ENCODE measurements at places on chromosomes 6 and 20.

DNA sequence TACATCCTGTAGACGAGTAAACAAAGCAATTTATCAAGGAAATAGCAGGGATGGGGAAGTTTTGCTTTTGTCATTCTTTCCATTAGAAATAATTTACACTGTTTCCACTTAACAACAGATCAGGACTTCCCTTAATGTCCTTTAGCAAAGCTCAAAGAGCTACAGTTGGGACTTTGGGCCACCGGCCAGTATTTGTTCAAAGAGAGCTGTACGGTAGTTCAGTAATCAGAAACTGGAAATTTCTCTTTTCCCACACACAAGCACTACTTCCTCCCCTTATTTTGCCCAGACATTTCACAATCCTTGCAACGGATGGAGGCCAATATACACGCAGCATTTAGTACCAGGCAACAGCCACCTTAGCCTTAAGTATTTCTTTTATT is 12.1 kb upstream of the HINT3 start:
- DNase-seq = no peak
- H3K4me3 ChIP-seq = no peak overlapping the region
- H3K4me1 ChIP-seq = peaks cover 15% of the 10 kb centered on the region
- H3K27ac ChIP-seq = no peak overlapping the region
- peaks cover 39% of the 10 kb centered on the region for H3K27me3 ChIP-seq

- H3K27me3 ChIP-seq = no peaks in the 10 kb centered on the region
- no peak overlapping the region for H3K4me3 ChIP-seq
- H3K36me3 ChIP-seq = no peaks in the 10 kb centered on the region
- no peak overlapping the region for H3K27ac ChIP-seq
- H3K4me1 ChIP-seq = no peaks in the 10 kb centered on the region
- no peak for DNase-seq
Measured at GRCh38 chr6:81643156-81643555, 109.3 kb downstream of the TENT5A start.

DNA sequence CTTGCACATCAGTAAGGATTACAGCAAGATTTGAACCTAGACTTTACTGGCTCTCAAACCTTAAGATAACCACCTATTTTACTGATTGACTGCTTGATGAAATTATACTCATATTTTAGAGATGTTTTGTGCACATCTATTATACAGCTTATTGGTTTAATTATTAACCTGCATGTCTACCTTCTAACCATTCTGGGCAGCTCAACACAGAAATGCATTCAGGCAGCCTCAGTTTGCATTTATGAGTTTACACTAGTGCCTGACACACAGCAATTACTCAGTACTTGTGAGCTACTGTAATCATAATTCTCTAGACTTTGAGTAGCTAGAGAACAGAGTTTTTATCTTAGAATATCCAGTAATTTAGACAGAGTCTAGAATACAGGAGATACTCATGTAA is 273.9 kb upstream of the THEMIS start:
- H3K36me3 ChIP-seq = no peaks in the 10 kb centered on the region
- DNase-seq = no peak
- peaks cover 13% of the 10 kb centered on the region for H3K4me1 ChIP-seq
- H3K27ac ChIP-seq = no peak overlapping the region
- no peaks in the 10 kb centered on the region for H3K27me3 ChIP-seq

DNA sequence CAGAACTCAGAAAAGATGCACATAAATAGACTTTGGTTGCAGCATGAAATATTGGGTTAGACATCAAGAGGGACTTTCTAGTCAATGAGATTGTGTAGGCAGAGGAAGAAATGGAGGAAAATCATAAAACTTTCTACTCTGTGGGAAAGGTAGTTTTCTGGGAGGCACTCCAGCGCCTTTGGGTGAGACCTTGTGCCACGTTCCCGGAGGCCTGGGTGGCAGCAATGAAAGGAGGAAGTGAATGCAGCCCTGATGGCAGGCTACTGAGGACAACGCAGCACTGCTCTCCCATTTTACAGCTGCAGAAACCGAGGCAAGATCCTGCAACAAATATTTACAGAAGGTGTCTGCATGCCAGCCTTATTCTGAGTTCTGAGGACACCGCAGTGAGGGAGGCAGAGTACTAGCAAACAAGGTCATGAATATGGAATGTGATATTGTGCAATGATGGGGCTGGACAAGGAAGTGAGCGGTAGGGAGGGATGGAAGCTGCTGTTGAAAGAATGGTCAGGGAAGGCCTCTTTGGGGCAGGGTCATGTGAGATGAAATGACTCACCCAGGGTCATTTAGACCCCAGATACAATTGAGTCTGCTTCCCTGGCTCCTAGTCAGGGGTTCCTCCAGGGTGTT is 159.1 kb downstream of the TFAP2C start:
- H3K4me1 ChIP-seq = no peaks in the 10 kb centered on the region
- no peak for DNase-seq
- no peak overlapping the region for H3K4me3 ChIP-seq
- H3K27me3 ChIP-seq = no peaks in the 10 kb centered on the region

DNA sequence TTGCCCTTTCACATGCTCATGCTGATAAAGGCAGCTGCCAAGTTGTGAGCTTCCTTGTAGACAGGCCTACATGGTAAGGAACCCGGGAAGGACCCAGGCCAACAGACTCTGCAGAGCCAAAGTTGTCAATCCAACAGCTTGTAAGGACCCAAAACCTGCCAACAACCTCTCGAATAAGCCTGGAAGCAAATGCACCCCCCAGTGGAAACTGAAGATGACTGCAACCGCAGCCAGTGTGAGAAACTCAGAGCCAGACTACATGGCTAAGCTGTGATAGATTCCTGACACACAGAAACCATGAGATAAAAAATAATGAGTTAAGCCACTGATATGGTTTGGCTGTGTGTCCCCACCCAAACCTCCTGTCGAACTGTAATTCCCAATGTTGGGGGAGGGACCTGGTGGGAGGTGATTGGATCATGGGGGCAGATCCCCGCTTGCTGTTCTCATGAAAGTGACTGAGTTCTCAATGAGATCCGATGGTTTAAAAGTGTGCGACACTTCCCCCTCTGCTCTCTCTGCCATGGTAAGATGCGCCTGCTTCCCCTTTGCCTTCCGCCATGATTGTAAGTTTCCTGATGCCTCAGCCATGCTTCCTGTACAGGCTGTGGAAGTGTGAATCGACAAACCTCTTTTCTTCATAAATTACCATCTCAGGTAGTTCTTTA is 18.8 kb upstream of the CLPSL2 start:
- no peak overlapping the region for H3K4me3 ChIP-seq
- peaks cover 1% of the 10 kb centered on the region for H3K4me1 ChIP-seq
- H3K27me3 ChIP-seq = peaks cover 35% of the 10 kb centered on the region
- no peaks in the 10 kb centered on the region for H3K36me3 ChIP-seq
- H3K27ac ChIP-seq = no peak overlapping the region

- peaks cover 6% of the 10 kb centered on the region for H3K36me3 ChIP-seq
- H3K27me3 ChIP-seq = peaks cover 12% of the 10 kb centered on the region
- DNase-seq = no peak
- H3K4me1 ChIP-seq = peaks cover 12% of the 10 kb centered on the region
- H3K27ac ChIP-seq = no peak overlapping the region
Measured at GRCh38 chr20:1415667-1416468, 23.0 kb upstream of the FKBP1A start.

DNA sequence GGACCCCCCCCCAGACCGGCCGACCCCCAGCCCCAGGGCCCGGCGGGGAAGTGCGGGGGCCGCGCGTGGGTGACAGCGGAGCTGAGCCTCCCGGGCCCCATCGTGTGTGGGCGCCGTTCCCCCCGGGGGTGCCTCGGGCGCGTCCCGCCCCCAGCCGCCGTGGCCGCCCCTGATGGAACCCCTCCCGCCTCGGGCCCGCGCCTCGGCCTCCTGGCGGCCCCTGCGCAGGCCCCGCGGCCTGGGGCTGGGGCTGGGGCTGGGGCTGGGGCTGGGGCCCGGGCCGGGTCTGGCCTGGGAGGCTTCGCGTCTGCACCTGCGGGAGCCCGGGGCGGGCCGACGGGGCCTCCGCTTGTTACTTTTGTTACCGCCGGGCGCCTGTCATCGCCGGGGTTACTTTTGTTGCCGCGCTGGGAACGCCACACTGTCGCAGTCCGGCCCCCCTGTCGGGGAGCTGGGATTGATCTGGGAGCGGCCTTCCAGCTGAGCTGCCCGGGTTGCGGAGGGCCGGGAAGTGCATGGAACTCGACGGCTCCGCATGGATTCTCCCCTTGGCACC is 598 bp downstream of the OGFR start:
- peaks cover 2% of the 10 kb centered on the region for H3K36me3 ChIP-seq
- H3K4me1 ChIP-seq = peaks cover 36% of the 10 kb centered on the region
- H3K27ac ChIP-seq = no peak overlapping the region
- H3K27me3 ChIP-seq = no peaks in the 10 kb centered on the region

DNA sequence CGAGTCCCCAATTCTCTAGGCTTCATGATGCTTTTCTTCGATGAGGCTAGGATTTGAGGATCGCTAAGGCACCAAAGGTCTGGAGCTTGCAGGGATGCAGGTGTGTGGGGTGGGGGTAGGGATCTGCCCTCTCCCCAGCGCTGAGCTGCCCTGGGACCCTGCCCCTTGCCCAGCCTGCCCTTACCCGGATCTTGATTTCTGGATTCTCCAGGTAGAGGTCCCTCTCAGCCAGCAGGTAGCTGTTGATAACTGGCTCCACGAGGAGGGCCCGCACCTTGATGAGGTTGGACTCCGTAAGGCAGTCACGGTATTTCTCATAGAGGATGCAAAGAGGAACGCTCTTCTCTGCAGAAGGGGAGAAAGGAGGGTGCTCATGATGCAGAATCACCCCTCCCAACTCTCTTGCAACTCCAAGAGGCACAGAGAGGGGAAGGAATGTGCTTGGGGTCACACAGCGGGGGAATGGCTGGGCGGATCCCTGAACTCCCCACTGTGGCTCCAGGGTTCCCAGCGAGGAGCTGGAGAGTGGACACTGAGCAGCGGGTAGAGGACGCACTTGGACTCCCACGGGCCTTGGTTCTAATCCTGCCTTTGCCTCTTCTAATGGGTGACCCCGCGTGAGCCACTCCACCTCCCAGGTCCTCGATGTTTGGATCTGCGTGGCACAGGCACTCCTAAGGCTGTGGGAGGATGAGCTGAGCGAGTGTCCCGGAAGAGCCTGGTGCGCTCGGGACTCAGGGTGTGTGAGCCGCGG is 32.7 kb downstream of the TGM2 start:
- H3K27ac ChIP-seq = no peak overlapping the region
- peaks cover 7% of the 10 kb centered on the region for H3K4me1 ChIP-seq
- DNase-seq = no peak

DNA sequence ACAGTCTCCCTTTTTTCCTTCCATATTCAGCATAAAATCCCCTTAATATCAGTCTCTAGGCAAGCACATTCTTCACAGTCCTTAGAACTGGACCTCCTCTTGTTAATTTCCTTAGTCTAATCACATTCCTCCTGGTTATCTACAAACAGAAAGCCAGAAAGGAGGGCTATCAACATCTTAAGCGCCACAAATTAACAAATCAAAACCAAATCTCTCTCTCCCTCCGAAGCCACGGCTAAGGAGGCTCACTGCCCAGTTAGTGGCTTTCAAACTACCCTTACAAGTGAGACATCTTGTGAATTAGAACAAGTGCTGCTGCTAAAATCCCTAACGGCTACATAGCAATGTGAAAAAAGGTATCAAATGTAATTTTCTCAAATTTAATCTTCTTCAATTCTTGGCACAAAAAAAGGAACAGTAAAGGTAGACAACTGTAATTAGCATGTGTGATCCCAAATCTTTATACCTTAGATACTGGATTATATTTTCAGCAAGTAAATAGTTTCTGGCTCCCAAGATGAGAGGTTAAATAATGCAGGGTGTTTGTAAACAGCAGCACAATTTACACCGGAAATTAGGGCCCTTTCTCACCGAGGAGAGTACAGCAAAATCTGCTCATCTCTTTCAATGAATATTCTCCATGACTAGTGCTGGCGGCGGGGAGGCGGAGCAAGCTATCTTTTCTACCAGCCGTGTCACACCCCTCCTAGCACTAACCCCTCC is 1.4 kb upstream of the TRIM39 start:
- H3K36me3 ChIP-seq = peaks cover 21% of the 10 kb centered on the region
- peaks cover 76% of the 10 kb centered on the region for H3K4me1 ChIP-seq
- H3K27ac ChIP-seq = peak overlapping the region; percentile 94
- H3K4me3 ChIP-seq = peak overlapping the region; percentile 99
- DNase-seq = peak; percentile 88

DNA sequence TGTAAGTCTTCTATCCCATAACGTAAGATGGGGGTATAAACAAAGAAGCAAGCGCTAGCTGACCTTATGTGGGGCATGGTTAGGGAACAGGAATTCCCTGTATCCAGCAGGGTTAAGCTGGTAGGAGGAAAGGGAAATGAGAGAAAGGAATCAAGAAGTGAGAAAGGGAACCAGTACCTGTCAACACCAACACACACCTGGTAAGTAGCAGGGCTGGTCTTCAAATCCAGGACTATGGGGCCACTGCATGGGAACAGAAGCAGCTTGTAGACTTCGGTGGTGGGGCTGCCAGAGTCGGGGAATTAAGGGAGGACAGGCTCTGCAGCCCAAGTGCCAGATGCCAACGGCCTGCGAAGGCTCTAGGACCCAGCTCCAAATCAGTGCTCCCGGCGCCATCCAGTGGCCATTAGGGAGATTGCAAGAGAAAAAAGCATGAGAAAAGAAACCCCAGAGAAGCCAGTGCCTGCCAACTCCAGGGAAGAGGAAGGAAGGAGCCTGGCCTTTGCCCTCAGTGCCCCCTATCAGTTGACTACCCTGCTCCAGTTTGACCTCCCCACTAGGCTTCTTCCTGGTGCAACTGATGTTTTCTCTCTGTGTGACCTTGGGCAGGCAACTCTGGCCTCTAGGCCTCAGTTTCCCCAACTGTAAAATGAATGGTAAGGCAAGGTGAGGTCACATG is 15.8 kb upstream of the RBPJL start:
- DNase-seq = peak; percentile 79
- H3K4me1 ChIP-seq = peaks cover 5% of the 10 kb centered on the region
- no peak overlapping the region for H3K27ac ChIP-seq
- no peak overlapping the region for H3K4me3 ChIP-seq
- peaks cover 4% of the 10 kb centered on the region for H3K36me3 ChIP-seq
- peaks cover 53% of the 10 kb centered on the region for H3K27me3 ChIP-seq

- no peak for DNase-seq
- H3K4me1 ChIP-seq = peaks cover 15% of the 10 kb centered on the region
- H3K27ac ChIP-seq = no peak overlapping the region
Measured at GRCh38 chr6:6942831-6943230, 164.9 kb upstream of the RREB1 start.

GRCh38 chr6:165308926-165309731 is at the start of gene C6orf118:
TSS of gene C6orf118 (minus strand) at chr6:165309605. CDS start at chr6:165309586, 19 bp downstream.
- H3K4me1 ChIP-seq = no peaks in the 10 kb centered on the region
- peak within 1 kb of the TSS; percentile 68 for H3K4me3 ChIP-seq
- peaks cover under 1% of the 10 kb centered on the region for H3K36me3 ChIP-seq
- H3K27me3 ChIP-seq = peaks cover 8% of the 10 kb centered on the region
- no peak for DNase-seq
- no peak within 1 kb of the TSS for H3K27ac ChIP-seq

DNA sequence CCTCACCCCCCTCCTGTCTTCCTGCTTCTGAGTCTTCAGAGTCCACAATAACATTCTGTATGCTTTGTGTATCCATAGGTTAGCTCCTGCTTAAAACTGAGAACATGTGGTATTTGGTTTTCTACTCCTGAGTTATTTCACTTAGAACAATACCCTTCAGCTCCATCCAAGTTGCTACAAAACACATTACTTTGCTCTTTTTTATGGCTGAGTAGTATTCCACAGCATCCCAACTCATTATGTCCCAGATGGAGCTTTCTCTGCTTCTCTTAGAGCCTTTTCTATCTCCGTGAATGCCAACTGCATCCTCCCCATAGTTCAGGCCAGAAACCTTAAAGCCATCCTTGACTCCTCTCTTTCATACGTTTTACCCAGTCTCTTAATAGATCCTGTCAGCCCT is 55.8 kb downstream of the STMND1 start:
- peaks cover 23% of the 10 kb centered on the region for H3K27me3 ChIP-seq
- no peaks in the 10 kb centered on the region for H3K4me1 ChIP-seq
- H3K36me3 ChIP-seq = peaks cover 4% of the 10 kb centered on the region
- DNase-seq = no peak

- no peaks in the 10 kb centered on the region for H3K4me1 ChIP-seq
- no peak for DNase-seq
- peaks cover 33% of the 10 kb centered on the region for H3K27me3 ChIP-seq
- H3K27ac ChIP-seq = no peak overlapping the region
Measured at GRCh38 chr6:7832904-7833750, 77.5 kb downstream of the TXNDC5 start.
